ENCODE measurements at places on chromosomes 16 and 17. TPM values are rescaled to one million over a fixed set of nuclear protein-coding genes. Genes with fewer than 3 reads are reported as not detected.

The VTN gene
- total RNA-seq: 0.51 TPM

The MT1H gene
- not detected for total RNA-seq

DNA sequence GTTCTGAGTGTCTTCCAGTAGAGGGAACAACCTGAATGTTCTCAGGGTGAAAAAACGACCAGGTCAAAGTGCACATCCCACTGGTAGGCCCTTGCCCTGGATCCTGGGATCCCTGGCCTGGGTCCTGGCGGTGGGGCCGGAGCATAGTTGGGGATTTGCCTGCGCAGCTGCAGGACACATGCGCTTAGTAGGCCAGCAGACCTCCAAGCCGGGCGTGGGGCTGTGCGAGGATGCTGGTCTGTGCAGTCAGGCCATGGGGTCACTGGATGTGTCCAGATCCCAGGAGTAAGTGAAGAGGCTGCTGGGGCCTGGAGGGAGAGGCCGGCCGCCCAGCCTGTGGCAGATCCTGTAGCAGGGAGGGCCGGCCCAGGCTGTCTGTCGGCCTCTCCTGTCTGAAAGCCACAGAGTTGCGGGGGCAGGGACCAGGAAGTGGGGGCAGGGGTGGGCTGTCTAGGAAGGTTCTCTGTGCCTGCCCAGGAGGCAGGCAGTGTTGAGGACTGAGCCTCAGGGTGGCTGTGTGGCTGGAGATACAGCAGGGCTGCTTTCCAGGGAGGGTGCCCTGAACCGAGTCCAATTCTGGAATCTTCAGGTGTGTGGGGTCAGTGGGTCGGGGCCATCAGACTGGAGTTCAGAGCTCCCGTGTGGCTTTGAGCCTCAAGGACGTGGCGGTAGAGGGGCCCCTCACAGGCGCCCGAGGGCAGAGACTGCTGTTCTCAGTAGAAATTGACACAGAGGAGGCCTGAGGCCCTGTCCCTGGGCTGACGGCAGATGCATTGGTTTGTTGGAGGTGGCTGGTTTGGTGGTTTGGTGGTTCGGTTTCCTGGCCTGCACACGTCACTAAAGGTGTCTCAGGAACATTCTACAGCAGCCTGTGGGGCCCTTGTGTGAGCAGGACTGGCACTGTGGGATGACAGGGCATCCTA, 17.2 kb upstream of the NUDT16L1 start:
- DNase-seq: no peak

DNA sequence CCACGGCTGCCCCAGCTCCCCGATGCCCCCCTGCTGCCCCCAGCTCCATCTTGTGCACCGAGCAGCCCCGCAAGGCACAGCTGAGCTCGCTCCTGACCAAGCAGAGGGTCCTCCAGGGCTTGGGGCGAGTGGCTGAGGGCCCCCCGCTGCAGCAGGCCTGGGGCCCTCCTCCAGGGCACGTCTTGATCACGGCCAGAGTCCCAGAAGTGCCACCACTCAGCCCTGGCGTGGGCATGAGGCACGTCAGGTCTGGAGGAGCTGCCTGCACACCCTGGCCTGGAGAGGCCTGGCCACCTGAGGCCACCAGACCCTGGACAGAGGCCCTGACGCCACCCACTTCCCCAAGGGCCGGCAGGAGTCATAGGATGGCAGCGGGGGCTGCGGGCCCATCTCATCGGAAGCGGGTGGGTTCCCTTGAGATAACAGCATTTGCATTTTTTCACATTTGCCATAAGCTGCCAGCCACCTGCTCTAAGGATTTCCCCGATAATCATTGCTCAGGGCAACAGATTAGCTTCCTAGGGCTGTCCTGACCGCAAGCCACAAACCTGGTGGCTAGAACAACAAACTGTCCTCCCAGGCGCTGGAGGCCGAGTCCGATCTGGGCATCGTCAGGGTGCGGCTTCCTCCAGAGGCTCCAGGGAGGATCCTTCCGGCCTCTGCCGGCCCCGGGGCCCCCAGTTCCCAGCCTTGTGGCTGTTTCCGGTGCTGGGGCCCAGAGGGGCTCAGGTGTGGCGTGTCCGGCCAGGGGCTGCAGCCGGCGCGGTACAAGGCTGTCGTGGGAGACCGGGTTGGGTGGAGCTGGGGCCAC, 23.9 kb upstream of the C1QTNF8 start:
- DNase-seq: no peak

DNA sequence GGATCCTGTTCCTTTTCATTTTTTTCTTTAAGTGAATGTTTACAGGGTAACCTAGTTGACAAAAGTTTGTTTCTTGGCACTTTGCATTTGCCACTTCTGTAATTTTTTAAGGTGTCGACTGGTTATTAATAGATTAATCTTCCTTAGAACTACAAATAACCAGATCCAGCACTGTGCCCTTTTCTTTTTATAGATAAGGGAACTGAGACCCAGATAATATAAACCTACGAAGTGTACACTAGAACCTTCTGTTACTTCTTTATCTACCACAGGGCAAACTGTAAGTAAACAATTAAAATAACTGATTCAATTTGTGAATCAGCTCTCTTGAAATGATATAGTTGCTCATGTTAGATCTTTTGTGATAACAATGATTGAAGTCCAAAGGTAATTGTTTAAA, 55.4 kb downstream of the NLK start:
- DNase-seq: no peak

DNA sequence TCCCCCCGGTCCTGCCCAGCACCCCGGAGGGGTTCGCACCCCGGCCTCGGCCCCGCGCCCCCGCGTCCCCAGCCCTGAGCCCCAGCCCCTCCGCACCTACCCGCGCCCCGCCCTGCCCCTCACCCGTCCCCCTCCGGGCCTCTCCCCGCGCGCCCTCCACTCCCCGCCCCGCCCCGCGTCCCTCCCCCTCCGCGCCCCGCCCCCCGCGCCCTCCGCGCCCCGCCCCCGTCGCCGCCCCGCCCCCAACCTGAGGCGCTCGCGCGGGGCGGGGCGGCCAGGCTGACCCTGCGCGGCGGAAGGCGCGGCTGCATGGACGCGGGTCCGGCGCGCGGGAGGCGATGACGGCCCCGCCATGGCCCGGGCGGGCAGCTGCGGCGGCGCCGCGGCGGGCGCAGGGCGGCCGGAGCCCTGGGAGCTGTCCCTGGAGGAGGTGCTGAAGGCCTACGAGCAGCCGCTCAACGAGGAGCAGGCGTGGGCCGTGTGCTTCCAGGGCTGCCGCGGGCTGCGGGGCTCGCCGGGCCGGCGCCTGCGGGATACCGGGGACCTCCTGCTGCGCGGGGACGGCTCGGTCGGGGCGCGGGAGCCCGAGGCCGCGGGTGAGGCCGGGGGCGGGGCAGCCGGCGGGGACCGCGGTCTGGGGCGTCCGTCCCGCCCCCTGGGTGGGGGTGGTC, at the start of gene SPIRE2:
TSS of gene SPIRE2 (plus strand) at position 277 of the 671 bp plus-strand sequence. CDS start at position 353, 76 bp downstream.
- peak; percentile 64 for DNase-seq

- DNase-seq: no peak
These were observed 85.0 kb upstream of the RPL38 start for GRCh38 chr17:74118504-74118903.

DNA sequence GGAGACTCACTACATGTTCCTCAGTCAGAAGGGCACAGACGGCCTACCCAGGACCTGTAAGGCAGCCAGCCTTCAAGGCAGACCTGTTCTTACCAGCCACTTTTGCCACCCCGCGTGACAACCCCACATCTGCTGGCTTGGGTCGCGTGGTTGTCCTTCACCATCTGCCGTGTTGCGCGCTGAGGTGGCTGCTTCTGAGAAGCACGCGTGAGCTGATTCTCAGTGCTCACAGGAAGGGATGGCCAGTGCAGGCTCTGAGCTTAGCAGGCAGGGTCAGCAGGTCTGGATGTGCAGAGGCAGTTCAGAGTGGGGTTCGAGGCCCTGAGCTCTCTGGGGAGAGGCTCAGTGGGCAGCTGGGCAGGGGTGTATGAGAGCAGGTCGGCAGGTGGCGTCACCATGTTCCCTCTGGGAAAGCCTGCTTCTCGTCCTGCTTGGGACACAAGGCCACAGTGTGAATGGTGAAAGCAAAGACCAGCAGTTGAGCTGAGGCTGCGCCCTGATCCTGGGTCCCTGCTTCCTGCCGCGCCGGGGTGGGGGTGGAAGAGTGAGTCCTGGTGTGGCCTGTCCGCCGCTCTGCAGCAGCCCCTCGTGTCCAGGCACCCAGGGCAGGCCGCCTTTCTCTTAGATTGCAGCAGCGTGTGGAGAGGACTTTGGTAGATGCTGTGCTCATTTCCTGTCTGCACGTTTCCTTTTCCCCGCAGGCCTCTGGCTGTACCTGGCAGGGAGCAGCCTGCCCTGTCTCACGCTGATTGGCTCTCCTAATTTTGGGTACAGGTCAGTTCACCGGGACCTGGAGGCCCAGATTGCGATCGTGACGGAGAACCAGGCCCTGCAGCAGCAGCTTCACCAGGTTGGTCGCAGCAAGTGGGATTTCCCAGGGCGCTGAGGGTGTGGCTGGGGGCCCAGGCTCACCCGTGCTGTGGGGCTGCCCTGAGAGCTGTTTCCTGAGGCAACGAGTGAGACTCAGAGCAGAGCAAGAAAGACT, 36.0 kb downstream of the PGS1 start:
- no peak for DNase-seq

DNA sequence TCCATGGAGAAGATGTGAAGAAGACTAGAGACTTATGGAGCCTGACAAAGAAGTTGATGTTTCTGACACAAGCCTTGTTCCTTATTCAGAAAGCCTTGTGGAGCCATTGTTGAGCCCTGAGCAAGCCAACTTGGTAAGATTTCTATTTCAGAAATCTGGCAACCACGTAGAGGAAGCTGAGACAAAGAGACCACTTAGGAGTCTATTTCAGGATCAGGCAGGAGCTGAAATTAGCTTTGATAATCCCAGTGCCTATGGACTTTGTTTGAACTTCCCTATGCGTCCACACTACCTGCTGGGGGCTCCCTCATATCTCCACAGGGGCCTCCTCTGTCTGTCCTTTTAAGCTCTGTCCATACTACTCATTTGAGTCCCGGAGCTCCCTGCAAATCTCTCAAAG, 540.0 kb upstream of the GOT2 start:
- no peak for DNase-seq

DNA sequence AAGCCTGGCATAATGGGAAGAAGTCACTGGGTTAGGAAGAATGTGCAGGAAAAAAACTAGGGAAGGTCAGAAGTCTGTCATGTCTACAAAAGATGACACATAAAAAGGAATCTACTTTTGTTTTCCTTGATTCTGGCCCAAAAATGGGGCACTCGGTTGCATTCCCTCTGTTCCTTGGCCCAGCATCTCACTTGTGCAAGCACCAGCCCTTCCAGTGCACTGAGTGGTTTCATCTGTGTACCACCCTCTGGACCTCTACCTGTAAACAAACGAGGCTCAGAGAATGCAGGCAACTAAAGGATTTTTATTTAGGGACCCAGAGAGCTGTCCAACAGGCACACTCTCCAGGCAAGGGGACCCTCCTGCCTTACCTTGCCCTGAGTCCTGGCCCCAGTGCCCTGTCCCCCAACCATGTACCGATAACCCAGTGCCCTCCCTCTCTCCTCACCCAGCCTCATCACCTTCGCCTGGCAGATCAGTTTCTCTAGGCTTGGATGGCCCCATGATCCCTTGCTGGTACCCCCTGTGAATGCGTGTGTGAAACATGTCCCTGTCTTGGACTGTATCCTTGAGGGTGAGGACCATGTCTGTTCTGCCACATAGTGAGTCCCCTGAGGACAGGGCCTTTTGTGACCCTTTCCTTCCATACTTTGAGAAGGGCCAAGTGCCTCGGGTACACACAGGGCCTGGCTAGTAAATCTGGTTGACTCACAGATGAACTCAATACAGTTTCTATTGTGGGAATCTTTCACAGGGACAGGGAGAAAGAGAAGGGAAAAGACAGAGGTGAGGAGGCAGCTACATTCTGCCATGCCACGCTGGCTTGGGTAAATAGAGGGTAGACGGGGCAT, 13.3 kb downstream of the NXPH3 start:
- peak; percentile 27 for DNase-seq

All from fibroblast of lung (primary cell).